A549 treated with CpdA at 1 μM for 4 hours (cell line): ENCODE measurements at places on chromosomes 1 and 21. TPM values are rescaled to one million over a fixed set of nuclear protein-coding genes. Genes with fewer than 3 reads are reported as not detected.

Gene GABPA
- 6.3 to 8.5 TPM (median 7.3 TPM) in 5 replicates for total RNA-seq

Gene PRPF38B
- total RNA-seq: 22.3 to 28.7 TPM (median 23.3 TPM) in 5 replicates

Gene FMO3
- not detected in 5 replicates for total RNA-seq

Gene ANGEL2
- total RNA-seq: 14.5 to 19.9 TPM (median 18.4 TPM) in 5 replicates
